DMS53 (cell line): ENCODE measurements at places on chromosomes 4 and X.

GRCh38 chr4:54545663-54546424, 111.9 kb upstream of the KIT start:
- DNase-seq: no peak

- DNase-seq: peak; percentile 72
These were observed 94.9 kb upstream of the TBC1D9 start for GRCh38 chr4:140851032-140851636.

- DNase-seq: no peak
These were observed 24.5 kb downstream of the FLNA start for GRCh38 chrX:154349979-154350378.

DNA sequence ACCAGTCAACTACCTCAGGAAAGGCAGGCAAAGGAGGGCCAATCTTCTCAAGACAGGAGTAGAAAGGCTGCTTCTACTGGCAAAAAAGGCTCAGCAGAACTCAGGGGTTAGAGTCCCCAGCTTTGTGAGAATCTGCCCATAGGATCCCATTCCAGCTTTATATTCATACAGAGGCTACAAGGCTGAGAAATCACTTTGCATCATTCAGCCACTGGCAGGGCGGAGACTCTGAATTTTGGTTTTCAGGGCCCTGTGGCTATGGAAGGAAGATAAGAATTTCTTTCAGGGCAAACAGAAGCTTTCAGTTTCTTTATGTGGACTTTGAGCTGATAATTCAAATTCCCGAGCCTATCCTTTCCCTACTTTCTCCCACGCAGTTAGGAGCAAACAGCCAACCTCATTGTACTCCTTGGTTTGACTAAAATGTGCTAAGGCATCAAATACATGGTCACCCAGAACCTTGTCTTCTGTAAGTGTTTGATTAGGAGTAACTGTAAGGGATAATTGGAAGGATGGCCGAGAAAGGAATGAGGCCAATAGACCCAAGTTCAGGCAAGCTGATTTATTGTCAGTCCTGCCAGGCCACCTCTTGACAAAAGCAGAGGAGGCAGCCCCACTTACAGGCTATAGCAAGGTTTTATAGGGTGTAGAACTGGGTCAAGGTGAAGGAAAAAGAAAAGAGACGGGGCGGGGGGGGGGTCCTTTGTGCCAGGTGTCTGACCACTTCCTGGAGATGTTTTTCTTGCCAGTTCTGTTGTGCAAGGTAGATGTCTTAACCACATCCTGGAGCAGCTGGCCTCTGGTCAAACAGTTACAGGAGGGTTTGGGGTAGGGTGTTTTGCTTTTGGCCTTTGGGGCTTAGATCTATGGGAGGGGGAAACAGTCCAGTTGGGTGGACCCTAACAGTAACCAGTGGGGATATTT, 165.3 kb upstream of the PPP1R2C start:
- no peak for DNase-seq

DNA sequence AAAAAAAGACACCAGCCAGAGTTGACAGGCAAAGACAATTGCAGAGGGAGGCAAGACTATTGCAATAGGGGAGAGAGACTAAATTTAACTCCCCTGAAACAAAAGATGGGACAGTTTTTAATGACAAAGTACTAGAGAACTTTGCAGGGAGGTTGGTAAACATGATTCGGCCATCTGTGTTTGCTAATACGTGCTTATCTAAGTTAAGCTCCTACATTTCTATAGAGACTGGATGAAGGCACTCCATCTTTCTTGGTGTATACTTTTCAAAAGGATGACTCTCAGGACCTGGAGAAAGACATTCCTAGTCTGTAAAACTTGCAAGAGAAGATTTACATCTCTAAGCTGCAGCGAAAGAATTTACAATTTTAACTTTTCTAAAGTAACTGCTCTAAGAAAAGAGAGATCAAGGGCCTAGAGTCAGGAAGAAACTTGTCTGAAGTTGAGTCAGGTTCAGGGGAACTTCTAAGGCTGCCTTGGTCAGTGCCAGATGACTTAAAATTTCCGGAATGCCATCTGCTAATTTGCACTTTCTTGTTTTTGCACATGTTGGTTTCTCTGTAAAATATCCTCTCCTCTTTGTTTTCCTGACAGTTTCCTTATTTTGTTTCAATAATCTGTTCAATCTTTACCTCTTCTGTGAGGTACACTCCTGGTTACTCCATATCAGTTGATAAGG, 10.6 kb downstream of the ADAM29 start:
- DNase-seq: no peak

- no peak for DNase-seq
These were observed 36.2 kb downstream of the ARHGAP10 start for GRCh38 chr4:147768113-147768512.

DNA sequence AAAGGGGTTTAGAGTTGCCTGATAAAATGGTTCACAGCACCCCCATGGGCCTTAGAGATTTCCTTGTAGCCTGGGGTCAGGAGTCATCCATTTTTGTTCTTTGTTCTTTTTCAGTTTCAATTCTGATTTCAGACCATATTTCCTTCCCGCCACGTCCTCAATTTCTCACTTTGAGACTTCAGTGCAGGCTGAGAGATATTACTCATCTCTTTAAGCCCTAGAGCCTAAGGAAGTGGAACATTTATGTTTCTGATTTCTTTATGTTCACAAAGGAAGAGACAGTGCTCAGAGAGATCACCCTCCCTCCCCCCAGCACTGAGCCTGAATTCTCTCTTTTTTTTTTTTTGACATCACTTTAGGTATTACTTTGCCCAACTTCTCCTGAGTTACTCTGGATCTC, 56.3 kb downstream of the MSN start:
- no peak for DNase-seq

- DNase-seq: no peak
These were observed 26.7 kb upstream of the GPRIN3 start for GRCh38 chr4:89334311-89334710.
